ENCODE measurements at places on chromosomes 3 and 15. TPM values are rescaled to one million over a fixed set of nuclear protein-coding genes. Genes with fewer than 3 reads are reported as not detected.

The CD200R1 gene
- total RNA-seq, result 0.06 TPM

The B3GNT5 gene
- 5.5 TPM for total RNA-seq

The GATA2 gene
- 4.1 TPM for total RNA-seq

The CD86 gene
- not detected for total RNA-seq

The SCN11A gene
- 0.13 TPM for total RNA-seq

The DNAJB8 gene
- total RNA-seq, result not detected

The MAGEL2 gene
- 0.06 TPM for total RNA-seq

The PIGZ gene
- total RNA-seq, result 5.4 TPM

The CRYGS gene
- 1.1 TPM for total RNA-seq

The NCBP2 gene
- total RNA-seq, result 68.2 TPM

The TRPM1 gene
- not detected for total RNA-seq

The SLC28A1 gene
- not detected for total RNA-seq

The GOLGA8T gene
- total RNA-seq, result 0.26 TPM

The EOMES gene
- 0.06 TPM for total RNA-seq

The SPSB4 gene
- not detected for total RNA-seq

The NMNAT3 gene
- 2.1 TPM for total RNA-seq

The ZMYND10 gene
- total RNA-seq, result 2.8 TPM

The TMEM212 gene
- not detected for total RNA-seq

The DAZL gene
- not detected for total RNA-seq

The TICRR gene
- total RNA-seq, result 1.2 TPM

The RNU5B-1 gene
- total RNA-seq, result not detected

The ASB14 gene
- under 0.01 TPM for total RNA-seq

The GOLGA8J gene
- 0.13 TPM for total RNA-seq

The CYP1A1 gene
- total RNA-seq, result 0.53 TPM

The PAQR9 gene
- total RNA-seq, result 0.25 TPM

The CCDC9B gene
- 109 TPM for total RNA-seq

The PPM1L gene
- total RNA-seq, result 7.1 TPM

The LOXL1 gene
- 204 TPM for total RNA-seq

The GOLGA6L9 gene
- 1.1 TPM for total RNA-seq

The HDAC11 gene
- total RNA-seq, result 11.6 TPM

The GRIP2 gene
- total RNA-seq, result not detected

The SKOR1 gene
- 0.19 TPM for total RNA-seq

The DRD3 gene
- not detected for total RNA-seq

The HTR3E gene
- total RNA-seq, result not detected

The MAPKAPK3 gene
- 85.7 TPM for total RNA-seq

The CIP2A gene
- total RNA-seq, result 13.7 TPM

The RLBP1 gene
- total RNA-seq, result not detected

The TRIM69 gene
- total RNA-seq, result 21.5 TPM

The TRH gene
- total RNA-seq, result not detected

The TGM4 gene
- not detected for total RNA-seq

The TMEM158 gene
- total RNA-seq, result 5.4 TPM

The RAP2B gene
- total RNA-seq, result 28.7 TPM

The CFAP91 gene
- total RNA-seq, result 0.68 TPM

The CPNE4 gene
- total RNA-seq, result not detected

The ISL2 gene
- 0.12 TPM for total RNA-seq

The NR2E3 gene
- 0.06 TPM for total RNA-seq

The DUOXA2 gene
- total RNA-seq, result not detected

The PPP1R14D gene
- total RNA-seq, result not detected

The CHDH gene
- total RNA-seq, result under 0.01 TPM

The GCNT3 gene
- total RNA-seq, result not detected

The SLC2A2 gene
- total RNA-seq, result not detected

The LEKR1 gene
- 0.26 TPM for total RNA-seq

The NRG4 gene
- total RNA-seq, result not detected
